Activated CD4-positive, alpha-beta T cell treated with anti-CD3 and anti-CD28 coated beads for 1 hour (primary cell): ENCODE measurements at places on chromosomes 5 and 9.

GRCh38 chr5:171816666-171817065 lies 31.0 kb downstream of the SMIM23 start:
- DNase-seq, result no peak

GRCh38 chr5:150022158-150022531 lies 21.6 kb downstream of the HMGXB3 start:
- DNase-seq, result no peak

GRCh38 chr5:34057118-34057517 lies 14.1 kb upstream of the C1QTNF3 start:
- DNase-seq, result no peak

DNA sequence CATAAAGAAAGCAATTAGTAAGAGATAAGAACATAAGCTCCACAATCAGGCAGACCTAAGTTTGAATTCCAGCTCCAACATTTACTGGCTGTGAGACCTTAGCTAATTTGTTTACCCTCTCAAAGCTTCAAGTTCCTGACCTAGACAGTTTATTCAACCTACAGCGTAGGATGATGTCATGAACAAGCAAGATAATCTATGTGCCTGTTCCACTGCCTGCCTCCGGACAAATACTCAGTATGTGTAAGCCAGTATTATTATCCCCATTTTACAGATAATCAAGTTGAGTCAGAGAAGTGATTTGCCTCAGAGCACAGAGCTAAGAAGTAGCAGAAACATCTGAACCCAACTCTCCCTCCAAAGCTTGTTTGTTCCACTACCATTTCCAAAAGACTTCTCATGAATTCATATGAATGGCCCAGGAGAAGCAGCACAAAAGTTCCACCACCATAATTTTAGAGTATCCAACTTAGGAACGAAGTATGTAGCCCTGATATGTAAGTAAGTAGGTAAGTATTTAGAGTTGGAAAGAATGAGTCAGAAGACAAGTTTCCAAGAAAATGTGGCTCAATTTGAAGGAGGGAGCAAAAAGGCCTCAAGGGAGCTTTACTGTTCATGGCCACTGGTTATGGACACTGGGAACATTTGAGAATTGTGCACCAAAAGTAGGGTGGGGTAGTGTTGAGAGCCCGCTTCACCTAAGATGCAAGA lies 398.2 kb downstream of the NFIB start:
- no peak for DNase-seq

- DNase-seq, result no peak
Observed at GRCh38 chr5:76690704-76691466, 25.0 kb upstream of the F2R start.

GRCh38 chr5:143209881-143210395 lies 193.5 kb downstream of the NR3C1 start:
- DNase-seq, result no peak

DNA sequence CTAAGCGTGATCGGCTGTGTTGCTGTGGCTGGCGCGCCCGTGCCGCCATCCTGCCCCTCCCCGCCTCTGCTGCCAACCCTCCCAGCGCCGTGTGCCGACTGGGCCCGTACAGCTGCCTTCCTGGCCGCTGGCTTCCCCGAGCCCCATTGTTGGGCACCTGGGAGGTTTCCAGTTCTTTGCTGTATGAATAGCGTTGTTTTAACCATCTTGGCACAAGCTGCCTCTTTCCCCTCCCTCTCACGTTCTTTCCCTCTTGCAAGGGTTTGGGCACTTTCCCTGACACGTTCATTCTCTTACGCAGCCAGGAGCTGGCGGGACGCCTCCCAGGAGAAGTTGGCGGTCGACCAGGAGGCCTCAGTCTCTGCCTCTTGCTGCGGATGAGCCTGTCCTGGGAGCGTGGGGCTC lies 43.1 kb upstream of the RXRA start:
- no peak for DNase-seq

DNA sequence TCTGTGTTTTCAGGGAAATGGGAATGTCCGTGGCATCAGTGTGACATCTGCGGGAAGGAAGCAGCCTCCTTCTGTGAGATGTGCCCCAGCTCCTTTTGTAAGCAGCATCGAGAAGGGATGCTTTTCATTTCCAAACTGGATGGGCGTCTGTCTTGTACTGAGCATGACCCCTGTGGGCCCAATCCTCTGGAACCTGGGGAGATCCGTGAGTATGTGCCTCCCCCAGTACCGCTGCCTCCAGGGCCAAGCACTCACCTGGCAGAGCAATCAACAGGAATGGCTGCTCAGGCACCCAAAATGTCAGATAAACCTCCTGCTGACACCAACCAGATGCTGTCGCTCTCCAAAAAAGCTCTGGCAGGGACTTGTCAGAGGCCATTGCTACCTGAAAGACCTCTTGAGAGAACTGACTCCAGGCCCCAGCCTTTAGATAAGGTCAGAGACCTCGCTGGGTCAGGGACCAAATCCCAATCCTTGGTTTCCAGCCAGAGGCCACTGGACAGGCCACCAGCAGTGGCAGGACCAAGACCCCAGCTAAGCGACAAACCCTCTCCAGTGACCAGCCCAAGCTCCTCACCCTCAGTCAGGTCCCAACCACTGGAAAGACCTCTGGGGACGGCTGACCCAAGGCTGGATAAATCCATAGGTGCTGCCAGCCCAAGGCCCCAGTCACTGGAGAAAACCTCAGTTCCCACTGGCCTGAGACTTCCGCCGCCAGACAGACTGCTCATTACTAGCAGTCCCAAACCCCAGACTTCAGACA lies 9.5 kb downstream of the RAB24 start:
- DNase-seq, result no peak

GRCh38 chr5:60856066-60856465 lies 12.0 kb upstream of the ELOVL7 start:
- no peak for DNase-seq

DNA sequence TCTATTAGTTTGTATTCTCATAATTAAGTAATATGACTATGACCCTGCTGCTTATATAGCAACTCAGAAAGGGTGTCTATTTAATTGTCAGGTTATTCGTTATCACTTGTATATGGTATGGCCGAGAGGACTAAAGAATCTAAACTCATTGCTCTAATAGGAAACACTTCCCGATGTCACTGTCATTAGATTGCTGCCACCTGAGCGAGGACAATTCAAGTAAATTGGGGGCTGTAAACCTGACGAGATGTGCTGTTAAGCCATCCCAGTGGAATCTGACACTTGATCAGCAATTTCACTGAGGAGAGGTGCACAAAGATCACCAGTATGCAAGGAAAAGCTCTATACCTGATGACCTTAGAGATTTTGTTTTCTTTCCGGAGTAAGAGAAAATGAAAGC lies 1319.3 kb downstream of the MAT2B start:
- no peak for DNase-seq

- DNase-seq, result no peak
Observed at GRCh38 chr5:33994845-33995244, 10.4 kb upstream of the SLC45A2 start.

DNA sequence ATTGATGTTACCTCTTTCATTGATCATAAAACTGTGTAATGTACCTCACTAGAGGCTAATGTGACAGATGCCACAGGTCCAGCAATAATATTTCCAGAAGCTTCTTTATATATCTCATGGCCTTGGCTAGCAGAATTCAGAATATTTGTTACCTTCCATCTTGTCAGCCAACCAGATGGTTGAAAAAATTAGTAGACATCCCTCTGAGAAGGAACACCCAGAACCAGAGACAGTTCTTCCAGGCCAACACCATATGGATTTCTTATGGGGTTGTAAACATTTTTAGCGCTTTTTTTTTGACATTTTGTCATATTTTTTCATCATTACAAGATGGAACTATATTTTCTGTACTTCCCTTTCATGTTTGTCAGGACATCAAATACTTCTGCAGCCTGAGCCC lies 278.7 kb upstream of the KLF9 start:
- no peak for DNase-seq

- DNase-seq, result no peak
Observed at GRCh38 chr9:77864211-77864889, 167.3 kb downstream of the GNAQ start.

DNA sequence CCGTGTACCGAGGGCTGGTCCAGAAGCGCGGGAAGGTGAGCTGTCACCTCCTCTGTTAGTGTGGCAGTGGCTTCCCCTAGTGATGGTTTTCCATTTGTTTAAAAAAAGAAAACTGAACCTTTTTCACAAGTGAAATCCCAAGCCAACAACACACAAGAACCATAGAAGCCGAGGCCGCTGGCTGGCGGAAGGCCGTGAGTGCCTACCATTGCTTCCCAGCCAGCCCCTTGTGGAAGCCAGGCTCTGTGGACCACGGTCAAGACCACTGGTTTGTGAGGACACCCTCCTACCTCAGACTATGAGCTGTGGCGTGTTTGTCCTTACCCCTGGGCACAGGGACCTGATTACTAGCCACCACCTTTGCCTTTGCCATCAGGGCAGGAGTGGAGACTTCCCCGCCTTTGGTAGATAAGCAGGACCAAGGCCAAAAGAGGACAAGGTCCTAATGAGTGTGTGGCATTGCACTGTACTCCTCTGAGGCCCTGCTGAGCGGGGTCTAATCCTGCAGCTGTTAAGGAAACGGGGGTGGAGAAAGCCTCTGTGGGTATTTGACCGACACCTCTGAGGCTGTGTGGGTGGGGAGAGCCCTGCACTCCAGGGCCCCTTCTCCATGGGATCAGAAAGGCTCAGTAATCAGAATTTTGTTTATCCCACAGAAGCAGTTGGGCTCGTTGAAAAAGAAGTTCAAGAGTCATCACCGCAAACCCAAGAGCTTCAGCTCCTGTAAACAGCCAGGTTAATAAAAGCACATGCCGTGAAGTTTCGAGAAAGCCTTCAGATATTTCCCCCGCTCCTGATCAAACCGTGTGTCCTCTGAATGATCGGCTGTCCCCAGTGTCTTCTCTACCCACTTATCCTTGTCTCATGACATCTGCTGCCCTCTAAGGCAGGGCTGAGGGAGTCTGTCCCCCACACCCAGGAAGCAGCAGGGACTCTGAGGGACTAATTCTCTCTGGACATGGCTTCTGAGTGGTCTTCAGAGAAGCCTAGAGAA lies 4.3 kb downstream of the SURF2 start:
- no peak for DNase-seq

- DNase-seq, result no peak
Observed at GRCh38 chr9:5111696-5112095, 73.7 kb downstream of the INSL6 start.

DNA sequence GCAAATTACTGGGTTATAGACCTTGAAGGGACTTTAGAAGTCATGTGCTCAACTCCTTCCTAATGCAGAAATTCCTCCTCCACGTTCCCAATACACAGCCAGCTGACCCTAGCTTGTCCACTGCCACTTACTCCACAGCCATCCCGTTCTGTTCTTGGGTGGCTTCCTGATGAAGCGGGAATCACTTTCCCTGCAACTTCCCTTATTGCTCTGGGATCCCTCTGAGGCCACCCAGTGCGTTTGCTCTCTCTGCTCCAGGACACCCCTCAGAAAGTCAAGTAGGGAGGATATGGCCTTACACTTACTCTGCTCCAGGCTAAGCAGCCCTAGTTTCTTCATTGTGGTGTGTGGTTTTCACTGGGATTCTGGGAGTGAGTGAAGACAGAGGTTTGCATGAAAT lies 55.5 kb downstream of the GALNT12 start:
- DNase-seq, result no peak

GRCh38 chr9:126327006-126327713 lies 531 bp downstream of the MVB12B start:
- no peak for DNase-seq

GRCh38 chr9:134548185-134548584 lies 93.4 kb upstream of the COL5A1 start:
- DNase-seq, result no peak

DNA sequence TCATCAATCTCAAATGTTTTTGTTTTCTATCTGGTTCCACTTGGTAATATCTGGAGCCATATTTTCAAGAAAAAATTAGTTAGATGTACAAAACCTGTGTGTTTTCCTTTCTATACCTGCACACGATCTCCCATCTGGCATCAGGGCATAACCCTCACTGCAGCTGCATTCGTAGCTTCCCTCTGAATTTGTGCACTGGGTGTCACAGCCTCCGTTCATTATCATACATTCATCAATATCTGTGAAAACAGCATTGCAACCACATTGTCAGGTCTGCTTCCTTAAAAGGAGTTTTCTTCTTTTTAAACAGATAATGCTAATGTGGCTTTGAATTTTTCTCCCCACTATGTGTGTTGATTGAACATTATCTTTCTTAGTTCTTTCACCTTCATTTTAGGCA lies 202.7 kb downstream of the FBN2 start:
- DNase-seq, result no peak

DNA sequence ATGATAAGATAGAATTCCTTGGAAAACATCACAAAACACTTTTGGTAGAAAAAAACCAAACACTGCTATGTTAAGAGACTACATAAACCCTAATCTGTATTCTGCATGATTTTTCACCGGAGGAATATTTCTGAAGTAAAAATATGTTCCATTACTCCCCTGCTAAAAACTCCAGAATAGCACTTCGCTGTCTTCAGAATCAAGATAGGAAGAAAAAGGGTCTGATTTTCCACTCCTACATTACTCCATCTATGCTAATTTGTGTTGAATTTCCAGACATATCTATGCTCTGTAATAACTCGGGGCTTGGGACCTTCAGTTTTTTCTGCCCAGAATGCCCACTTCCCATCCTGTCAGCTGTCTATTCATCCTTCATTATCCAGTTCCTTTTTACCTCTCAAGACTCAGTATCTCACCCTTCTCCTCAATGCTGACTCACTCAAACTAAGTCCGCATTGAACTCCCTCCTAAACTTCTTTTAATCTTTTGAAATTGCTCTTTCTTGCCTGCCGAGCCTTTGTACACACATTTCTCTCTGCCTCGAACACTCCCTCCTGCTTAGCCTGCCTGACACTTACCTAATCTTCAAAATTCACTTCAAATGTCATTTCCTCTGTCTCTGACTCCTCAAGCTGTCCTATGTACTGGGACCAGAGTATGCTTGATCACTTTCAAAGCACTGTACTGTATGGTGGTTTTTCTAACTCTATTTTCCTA lies 171.0 kb downstream of the ARRDC3 start:
- no peak for DNase-seq

DNA sequence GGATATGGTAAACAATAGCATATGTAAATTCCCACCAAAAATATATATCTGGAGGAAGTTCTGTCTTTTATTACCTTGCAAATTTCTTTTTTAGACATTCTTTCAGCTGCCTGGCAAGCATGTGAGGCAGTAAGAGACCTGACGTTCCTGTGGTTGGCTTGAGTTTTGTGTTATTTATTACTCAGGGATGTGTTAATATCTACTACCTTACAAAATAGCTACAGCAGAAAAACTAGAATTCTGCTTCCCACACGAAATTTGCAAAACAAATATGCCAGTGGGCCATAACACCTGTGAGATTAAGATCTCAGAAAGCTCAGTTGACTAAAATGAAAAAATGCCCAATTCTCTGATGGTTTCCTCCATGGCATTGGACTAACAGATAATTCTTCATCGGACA lies 274.2 kb downstream of the TMEM167A start:
- no peak for DNase-seq

GRCh38 chr5:63263411-63263810 lies 684.8 kb downstream of the LRRC70 start:
- no peak for DNase-seq

- no peak for DNase-seq
Observed at GRCh38 chr9:29974197-29974596, 2400.9 kb upstream of the C9orf72 start.

GRCh38 chr5:139998837-139999236 lies 44.3 kb downstream of the NRG2 start:
- no peak for DNase-seq

- DNase-seq, result no peak
Observed at GRCh38 chr5:40791715-40792139, 6.4 kb downstream of the PRKAA1 start.
